ENCODE measurements at places on chromosomes 6 and 20.
A peak's percentile ranks its signal among the peaks of the same experiment; 100 is the strongest.

DNA sequence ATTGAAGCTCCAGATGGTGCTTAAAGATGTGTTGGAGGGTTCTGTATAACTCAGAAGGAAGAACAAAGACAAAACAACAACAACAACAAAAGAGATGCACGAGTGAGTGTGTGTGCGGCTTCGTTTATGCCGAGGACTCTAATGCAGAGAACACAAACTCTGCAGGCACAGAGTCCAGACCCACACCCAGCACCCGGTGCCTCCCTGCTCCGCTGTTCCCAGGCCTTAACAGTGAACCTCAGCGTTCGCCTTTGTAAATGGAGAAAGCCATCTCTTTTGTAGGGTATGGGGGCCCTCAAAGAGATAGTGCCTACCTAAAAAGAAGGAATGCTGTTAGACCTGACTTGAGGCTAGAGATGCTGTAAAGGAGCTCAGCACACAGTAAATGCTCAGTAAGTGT lies 243.3 kb downstream of the ERMARD start:
- no peak for DNase-seq

DNA sequence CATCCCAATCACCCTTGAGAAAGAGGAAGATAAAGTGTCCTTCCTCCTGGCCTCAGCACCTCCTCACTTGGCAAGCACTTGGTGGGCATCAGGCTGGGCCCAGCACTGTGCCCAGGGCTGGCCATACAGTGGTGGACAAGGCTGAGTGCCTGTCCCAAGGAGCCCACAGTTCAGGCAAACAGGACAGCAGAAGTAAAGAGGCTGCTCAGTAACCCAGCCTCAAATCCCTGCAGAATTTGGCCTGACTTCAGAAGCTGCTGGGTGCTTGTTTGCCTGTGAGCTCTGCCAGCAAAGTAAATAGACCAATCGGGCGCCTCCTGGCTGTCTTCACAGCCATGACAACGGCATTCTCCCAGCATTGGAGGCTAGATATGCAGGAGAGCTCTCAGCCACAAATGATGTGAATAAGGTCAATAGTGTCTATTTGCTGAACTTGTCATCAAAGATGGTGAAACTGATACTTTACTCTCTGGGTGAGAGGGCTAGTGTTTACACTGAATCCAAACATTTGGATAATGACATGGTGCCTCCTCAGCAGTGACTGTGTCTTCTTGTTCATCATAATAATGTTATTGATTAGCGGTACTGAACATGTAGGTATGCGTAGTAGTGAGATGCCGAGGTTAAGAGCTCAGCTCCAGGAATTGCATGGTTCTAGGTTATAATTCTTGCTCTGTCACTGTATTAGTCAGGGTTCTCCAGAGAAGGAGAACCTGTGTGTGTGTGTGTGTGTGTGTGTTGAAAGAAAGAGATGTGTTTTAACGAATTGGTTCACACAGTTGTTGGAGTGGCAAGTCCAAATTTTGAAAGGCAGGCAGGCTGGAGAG lies 36.9 kb upstream of the FANCE start:
- DNase-seq = peak; percentile 47

DNA sequence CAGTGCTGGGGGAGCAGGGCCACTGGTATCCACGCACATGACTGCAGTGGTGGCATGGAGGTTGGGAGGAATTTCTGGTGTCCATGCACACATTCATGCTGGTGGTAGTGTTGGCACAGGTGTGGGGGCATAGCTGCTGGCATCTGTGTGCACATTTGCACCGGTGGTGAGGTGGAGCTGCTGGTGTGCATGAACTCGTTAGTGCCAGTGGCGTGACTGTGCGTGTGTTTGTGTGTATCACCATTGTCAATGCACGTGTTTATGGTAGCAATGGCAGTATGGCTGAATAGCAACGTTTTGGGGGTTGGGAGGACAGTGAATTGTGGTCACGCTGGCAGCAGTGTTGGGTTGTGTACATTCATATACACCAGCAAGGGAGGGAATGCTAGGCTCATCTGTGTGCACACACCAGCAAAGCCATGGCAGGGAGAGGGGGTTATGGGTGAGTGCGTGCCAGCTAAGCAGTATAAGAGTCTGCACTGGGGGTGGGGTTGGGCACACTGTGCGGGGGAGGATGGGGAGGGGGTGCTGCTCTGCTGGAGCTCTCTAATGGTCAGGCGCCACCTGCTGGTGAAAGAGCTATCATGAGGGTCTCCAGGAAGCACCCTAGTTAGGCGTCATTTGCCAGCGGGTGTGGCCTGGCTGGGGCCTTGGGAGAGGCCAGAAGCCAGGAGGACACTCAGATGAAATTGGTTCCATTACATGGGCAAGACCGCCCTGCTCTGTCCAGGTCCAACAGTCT lies 626.1 kb upstream of the ID4 start:
- DNase-seq = no peak

- DNase-seq = no peak
Measured at GRCh38 chr6:144449218-144449617, 164.1 kb downstream of the UTRN start.

GRCh38 chr6:127210725-127211124 lies 55.9 kb upstream of the RNF146 start:
- DNase-seq = no peak

DNA sequence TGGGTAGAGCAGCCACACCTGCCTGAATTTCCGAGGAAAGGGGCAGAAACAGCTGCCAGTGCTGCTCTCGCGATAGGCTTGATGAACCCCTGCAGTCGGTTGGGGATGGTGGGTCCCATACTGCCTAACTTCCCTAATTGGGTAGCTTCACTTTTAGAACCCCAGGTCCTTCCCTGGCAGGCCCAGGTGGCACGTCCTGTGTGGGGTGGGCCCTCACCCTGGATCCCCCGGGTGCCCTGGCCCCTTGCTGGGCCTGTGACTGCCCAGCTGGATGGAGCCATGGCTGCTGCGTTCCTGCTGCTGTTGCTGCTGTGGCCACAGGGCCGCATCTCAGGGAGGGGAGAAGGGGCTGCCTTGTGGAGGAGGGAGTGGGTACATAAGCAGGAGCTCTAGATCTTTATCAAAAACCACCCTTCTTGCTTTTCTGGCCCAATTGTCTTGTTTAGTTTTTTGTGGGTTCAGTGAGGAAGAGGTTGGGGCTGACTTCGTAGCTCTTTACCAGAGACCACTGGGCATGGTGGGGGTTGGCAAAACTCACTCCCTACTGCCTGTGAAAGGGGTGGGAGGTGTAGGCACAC lies 19.2 kb downstream of the TREML4 start:
- no peak for DNase-seq

GRCh38 chr6:93139408-93140081 lies 279.8 kb downstream of the EPHA7 start:
- no peak for DNase-seq

DNA sequence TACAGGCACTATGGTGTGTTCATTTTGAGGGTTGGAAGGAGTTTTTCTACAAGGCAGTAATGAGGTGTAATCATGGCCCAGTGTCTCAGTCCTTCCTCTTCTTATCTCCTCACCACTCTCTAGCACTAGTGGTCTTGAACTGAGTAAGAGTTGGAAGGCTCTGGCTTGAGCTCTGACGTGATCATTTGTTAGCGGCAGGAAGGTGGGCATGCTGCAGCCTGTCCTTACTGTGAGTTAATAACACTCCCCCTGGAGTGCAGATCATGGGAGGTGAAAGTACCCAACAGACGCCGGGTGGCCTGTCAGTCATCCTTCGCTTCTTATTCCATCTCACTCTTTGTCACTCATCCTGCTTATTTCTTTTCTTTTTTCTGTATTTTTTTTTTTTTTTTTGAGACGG lies 356.9 kb downstream of the CDKAL1 start:
- DNase-seq = no peak

- no peak for DNase-seq
Measured at GRCh38 chr6:117477988-117478852, 4.3 kb upstream of the DCBLD1 start.

GRCh38 chr20:50269091-50270033 lies 78.7 kb downstream of the CEBPB start:
- no peak for DNase-seq

- no peak for DNase-seq
Measured at GRCh38 chr20:23362392-23363256, 642 bp downstream of the GZF1 start.

GRCh38 chr6:13038741-13039190 lies 289.6 kb downstream of the TBC1D7 start:
- no peak for DNase-seq

GRCh38 chr6:12748815-12749521 lies 32.4 kb downstream of the PHACTR1 start:
- no peak for DNase-seq

DNA sequence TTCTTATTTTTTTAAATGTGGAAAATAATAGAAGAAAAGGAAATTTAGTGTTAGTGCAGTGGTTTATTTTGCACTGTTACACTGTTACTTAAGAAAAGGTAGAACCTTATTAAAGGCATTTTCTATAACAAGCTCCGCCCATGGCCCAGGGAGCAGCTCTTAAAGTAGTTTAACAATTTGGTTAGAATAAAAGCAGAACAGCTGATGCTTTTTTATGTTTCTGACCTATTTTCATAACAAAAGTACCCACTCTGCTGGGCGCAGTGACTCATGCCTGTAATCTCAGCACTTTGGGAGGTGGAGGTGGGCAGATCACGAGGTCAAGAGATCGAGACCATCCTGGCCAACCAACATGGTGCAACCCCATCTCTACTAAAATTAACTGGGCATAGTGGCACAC lies 32.6 kb downstream of the DSTN start:
- no peak for DNase-seq

DNA sequence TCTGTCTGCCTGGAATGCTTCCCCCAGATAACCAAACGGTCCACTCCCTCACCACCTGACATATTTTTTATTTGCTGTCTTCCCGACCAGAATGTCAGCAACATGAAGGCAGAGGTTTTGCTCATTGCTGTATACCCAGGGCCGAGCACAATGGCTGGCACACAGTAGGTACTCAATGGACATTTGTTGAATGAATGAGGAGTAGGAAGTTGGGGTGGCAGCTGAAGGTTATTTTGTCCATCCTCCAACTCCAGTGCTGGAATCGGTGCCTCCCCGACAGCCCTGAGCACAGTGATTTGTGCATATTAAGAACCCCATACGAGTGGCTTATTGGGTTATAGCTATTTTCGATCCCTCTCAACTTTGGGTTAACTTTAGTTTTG lies 10.3 kb downstream of the DUSP15 start:
- DNase-seq = no peak

DNA sequence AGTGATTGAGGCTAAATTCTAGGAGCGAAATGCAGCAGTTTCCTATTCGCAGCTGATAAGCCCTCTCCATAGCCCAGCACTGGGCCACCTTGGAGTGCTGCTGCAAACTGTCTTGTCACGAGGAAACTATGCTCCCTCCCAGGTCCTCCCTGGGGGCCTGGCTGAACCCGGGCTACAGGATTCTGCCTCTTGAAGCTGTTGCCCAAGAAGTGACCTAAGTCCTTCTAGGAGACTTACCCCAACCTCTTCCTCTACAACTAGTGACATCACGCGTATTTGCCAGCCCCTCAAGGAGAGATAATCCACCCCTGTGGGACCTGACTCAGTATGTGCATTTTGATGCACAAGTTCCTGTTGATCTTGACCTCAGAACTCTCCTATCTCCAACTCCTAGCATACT lies 26.5 kb upstream of the ZFAND3 start:
- no peak for DNase-seq

DNA sequence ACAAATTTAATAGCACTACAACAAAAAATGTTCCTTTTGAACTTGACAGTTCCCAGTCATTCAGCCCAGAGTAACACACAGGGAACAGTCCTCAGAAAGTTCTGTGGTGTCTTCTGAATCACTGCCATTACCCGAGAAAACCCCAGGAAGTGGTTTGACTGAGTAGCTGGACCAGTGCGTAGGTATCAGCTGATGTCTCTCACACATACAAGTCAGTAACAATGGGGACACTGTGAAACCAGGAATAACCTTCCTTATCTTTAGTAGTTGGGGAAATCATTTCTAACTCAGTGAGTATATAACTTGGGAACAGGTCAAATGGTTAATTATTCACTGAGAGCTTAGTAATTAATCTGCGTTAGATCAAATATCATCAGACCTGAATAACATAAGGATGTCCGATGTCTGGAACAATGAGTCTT lies 73.1 kb downstream of the HIVEP2 start:
- DNase-seq = peak; percentile 89

DNA sequence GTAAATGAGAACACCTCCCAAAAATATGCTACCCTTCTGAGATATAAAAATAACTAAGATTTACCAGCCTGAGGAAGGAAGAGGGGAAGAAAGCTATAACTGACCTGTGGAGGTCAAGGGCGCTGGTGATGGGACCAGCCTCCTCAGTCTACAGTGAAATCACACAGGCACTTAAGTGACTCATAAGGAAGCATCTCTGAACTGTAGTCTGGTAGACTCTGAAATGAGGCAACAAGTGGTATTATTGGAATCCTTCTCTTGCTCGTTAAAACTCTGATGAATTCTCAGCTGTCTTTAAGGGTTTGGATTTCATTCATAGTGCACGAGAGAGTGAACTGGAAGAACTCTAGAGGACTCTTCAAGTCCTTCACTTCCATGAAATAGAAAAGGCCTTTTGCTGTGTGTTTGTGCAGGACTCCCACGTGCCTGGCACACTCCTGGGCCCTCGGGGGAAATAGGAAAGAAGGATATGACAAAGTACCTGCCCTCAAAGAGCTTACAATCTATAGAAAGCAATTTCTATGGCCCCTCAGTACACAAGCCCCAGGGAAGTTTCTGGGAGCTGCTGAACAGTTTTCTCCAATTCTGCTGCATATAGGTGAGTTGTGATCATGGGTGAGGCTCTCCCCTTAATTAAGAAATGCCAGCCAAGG lies 231.8 kb upstream of the RREB1 start:
- peak; percentile 63 for DNase-seq

GRCh38 chr6:1335367-1336037 lies 23.6 kb downstream of the FOXQ1 start:
- peak; percentile 47 for DNase-seq

DNA sequence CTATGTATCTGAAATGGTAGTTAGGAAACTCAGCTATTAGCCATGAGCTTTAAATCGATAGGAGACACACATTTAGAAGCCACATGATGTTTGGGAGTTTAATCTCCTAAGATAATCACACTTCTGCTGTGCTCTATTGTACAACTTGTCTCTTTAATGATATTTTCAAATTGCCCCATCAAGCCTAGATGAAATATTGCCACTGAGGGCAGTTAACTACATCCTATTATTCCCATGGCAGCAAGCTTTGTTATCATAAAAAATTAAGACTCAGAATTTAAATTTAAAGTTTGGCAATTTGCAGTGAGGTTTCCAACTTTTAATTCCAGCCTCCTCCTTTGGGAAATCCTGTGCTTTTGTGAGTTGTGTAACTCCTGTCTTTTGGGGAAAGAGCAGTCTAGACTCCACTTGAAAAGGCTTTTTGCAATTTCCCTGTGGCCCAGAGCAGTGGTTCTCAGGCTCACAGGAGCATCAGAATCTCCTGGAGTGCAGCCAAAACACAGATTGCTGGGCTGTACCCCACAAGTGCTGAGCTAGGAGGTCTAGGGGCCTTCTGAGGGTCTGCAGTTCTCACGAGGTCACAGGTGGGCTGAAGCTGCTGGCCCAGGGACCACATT lies 792.4 kb downstream of the QKI start:
- no peak for DNase-seq

DNA sequence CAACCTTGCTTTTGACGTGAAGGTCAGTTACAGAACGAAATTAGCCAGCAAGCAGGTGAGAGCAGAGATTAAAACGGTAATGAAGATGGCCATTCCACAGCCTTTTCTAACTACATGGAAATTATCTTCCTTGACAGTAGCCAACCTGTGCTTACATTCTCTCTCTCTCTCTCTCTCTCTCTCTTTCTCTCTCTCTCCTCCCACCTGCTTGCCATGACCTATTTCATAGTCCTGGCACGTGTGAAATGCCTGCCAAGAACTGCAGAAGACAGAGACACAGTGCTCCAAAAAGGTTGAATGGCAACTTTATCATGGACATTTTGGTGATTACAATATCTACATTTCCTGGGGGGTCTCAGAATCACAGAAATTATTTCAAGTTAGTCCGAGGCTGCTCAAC lies 38.5 kb upstream of the SALL4 start:
- DNase-seq = no peak

Measured in non-pigmented ciliary epithelial cell (primary cell).